Thymus (tissue), 14 donors: ENCODE measurements at places on chromosomes 1 and 21.
A peak's percentile ranks its signal among the peaks of the same experiment; 100 is the strongest.

- DNase-seq: no peak
Measured at GRCh38 chr1:153934746-153935145, 11.8 kb downstream of the DENND4B start.

- DNase-seq: no peak
Measured at GRCh38 chr1:225657462-225657989, 4.6 kb upstream of the ENAH start.

- peak; percentile 5 for DNase-seq
Measured at GRCh38 chr1:183306317-183307042, 111.7 kb downstream of the NMNAT2 start.

DNA sequence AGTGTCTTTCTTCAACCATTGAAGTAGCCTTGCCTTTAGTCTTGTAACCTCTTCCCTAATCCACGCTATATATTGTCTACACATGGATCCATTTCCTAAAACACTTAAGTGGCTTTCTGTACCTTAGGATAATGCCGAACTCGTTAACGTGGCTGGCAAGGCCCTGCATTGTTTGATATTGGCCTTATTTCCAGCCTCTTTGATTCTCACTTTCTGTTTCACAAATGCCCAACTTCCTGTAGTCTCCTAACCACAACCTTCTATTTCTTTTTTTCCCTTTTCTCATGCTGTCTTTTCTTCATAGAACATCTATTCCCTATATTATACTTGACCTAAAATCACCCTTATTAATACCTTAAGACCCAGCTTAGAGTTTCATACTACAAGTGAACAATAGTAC, 536.0 kb downstream of the LMO4 start:
- no peak for DNase-seq

DNA sequence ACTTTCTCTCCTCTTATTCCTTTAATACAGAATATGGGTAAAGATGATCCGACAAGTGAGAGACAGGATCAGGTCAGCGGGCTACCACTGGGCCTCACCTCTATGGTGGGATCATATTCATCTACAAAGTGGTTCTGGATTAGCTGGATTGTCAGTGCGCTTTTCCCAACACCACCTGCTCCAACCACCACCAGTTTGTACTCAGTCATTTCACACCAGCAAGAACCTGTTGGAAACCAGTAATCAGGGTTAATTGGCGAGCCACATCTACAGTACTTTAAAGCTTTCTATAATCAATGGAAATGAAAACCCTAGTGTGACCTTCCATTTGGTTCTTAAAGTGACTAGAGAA, 643 bp downstream of the NRAS start:
- DNase-seq: no peak
